ENCODE measurements at places on chromosomes 3 and 15.

DNA sequence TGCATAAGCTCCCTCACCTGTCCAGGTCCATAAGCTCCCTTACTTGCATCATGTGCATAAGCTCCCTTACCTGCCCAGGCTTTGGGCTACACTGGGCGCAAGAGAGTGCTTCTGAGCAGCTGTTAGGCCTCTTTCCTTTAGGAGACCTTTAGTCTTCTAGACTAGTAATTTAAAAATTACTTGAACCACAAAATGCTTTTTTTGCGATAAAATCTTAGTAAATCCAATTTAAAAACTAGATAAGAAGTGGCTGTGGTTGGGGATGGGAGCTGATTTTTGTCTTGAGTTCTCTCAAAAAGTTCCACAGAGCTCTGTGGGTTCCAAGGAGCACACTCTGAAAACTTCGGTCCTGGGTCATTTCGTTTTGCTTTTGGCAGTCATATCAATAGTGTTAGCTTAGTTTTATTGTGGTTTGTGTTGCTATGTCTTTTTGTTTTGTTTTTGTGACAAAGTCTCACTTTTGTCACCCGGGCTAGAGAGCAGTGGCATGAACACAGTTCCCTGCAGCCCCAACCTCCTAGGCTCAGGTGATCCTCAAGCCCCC is 6.7 kb downstream of the CEMIP start:
- DNase-seq, result no peak

DNA sequence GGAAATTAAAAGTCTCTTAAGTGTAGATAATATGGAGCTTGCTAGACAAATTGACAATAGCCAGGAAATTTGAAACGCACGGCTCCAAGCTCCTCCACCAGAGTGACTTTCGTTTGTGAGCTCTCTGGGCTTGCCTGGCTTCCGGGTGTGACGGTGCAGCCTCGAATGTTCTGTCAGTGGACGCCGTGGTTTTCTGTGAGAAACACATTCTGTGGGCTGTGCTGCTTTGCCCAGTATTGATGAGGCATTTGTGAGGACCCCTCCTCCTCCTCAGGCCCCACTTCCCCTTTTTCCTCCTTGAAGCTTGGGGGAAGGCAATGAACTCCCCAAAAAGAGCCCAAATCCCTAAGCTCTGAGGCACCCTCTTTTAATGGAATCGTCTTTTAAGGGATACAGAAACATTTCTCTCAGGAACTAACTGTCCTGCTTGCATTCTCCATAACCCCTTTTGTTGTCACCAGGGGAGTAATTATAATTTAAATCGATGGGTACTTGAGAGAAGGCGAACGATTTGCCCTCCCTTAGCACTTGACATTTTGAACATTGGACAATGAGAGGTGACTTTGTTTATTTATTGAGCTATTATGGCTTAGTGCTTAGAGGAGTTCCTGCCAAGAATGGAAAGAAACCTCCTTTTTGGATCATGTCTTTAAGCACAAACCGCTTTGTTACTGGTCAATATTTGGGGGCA is 40.8 kb downstream of the POLR2M start:
- DNase-seq, result peak; percentile 2

- DNase-seq, result no peak
Measured at GRCh38 chr3:23949784-23950183, 4.7 kb downstream of the NR1D2 start.

GRCh38 chr3:128394033-128394432 is 72.7 kb downstream of the DNAJB8 start:
- no peak for DNase-seq

GRCh38 chr3:157271283-157271882 is 111.4 kb upstream of the CCNL1 start:
- DNase-seq, result no peak

GRCh38 chr3:64687781-64688604 is at the start of gene ADAMTS9:
Gene ADAMTS9 (minus strand): TSS chr3:64688000. CDS start chr3:64687657, 343 bp downstream.
- no peak for DNase-seq

DNA sequence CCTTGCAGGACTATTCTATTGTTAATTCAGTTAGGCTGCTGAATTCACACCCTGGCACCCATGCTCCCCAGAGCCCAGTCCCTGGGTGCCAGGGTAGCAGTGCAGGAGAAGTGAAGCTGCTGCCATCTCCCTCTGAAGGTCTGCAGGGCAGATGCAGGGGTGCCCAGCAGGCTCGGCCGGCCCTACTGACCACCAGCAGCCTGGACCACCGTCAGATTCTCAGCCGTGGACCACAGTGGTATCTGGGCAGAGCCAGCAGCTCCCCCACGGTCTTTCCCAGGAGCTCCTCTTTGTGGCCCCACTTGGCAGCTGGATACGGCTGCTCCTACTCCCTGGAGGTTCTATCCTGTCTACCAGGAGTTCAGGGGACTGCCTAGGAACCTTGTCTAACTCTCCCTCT is 46.8 kb downstream of the ALDH1L1 start:
- no peak for DNase-seq

DNA sequence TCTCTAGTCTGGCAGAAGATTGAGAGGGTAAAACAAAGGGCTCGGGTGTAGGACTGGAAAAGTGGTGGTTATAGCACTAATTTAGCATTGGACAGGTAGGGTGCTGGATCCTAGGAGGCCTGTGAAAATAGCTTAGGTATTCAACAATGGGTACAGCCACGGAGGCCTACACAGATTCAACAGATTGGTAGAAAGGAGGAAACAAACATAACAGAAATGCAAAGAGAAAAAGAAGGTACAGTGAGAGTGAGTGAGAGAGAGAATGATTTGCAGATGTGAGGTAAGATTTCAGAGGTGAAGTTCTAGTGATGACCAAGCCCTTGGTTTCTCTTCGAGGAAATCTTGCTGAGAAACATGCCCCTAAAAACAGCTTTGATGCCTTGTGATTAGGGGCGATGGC is 37.9 kb downstream of the ADIPOQ start:
- no peak for DNase-seq

DNA sequence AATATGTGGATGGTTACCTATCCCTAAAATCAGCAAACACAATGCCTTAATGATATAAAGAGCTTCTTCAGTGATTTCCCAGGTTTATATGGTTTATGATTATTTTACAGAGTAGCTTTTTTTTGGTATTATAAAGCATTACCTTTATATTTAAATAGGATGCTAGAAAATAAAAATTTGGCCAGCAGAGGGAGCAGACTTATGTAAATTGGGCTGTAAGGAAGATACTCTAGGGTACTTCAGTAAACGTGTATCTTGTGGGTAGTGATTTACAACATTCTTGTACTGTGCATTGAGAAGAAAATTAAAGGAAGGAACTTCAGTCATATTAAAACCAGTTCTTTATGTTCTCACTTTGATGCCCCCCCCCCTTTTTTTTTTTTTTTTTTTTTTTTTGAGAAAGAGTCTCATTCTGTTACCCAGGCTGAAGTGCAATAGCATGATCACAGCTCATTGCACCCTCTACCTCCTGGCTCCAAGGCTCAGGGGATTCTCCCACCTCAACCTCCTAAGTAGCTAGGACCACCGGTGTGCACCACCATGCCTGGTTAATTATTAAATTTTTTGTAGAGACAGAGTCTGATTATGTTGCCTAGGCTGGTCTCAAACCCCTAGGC is 167.9 kb downstream of the BBX start:
- no peak for DNase-seq

- no peak for DNase-seq
Measured at GRCh38 chr3:120192159-120192558, 92.9 kb downstream of the GPR156 start.

- DNase-seq, result no peak
Measured at GRCh38 chr3:23539185-23539584, 266.6 kb upstream of the UBE2E1 start.

- DNase-seq, result no peak
Measured at GRCh38 chr3:54698054-54698453, 229.8 kb downstream of the LRTM1 start.

DNA sequence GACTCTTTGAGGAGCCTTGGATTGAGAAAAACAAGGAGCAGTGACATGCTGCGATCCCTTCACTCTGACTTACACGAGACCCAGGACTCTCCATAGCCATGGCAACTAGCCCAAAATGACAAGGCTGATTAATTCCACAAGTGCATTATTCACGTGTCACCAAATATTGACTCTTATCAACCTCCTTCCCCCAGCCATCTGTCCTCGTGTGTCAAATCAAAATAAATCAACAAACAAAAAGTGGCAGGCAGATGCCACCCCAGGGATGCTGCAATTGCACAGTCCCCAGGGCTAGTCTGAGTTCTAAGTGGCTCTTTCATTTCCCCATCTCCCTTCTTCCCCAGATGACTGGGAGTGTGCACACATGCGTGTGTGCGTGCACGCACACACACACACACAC is 104.9 kb downstream of the AQP9 start:
- DNase-seq, result no peak

DNA sequence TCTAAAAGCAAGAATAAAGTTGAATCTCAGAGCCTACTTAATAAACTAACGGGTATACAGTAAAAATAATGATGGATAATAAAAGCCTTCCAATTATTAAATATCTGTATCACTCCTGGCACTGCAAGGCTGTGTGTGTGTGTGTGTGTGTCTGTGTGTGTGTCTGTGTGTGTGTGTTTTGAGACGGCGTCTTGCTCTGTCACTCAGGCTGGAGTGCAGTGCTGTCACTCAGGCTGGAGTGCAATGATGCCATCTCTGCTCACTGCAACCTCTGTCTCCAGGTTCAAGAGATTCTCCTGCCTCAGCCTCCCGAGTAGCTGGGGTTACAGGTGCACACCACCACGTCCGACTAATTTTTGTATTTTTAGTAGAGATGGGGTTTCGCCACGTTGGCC is 62.5 kb downstream of the TBL1XR1 start:
- DNase-seq, result no peak

GRCh38 chr3:9110802-9111201 is 138.6 kb downstream of the SRGAP3 start:
- DNase-seq, result no peak

DNA sequence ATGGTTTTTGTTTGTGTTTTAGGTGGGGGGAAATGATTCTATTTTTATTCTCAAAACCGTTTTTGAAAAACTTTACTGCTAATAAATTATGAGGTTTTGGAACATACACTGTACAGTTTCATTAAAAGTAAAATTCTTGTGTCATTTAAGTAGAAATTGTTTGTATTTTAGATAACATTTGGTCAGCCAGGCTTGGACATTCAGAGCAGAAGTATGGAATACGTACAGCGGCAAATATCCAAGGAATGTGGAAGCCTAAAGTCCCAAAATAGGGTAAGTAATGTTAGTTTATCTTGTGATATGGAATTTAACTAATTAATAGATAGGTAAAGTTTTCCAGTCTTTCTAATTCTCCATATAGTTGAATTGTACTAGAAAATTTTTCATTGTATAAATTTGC is 96.6 kb downstream of the SPRED1 start:
- DNase-seq, result no peak

GRCh38 chr3:13770170-13771169 is 109.4 kb downstream of the WNT7A start:
- DNase-seq, result no peak

GRCh38 chr15:70289191-70289955 is 191.7 kb upstream of the TLE3 start:
- no peak for DNase-seq

GRCh38 chr3:182650568-182651128 is 142.7 kb upstream of the ATP11B start:
- DNase-seq, result no peak

- no peak for DNase-seq
Measured at GRCh38 chr15:69715210-69715609, 262.6 kb downstream of the RPLP1 start.

GRCh38 chr3:163939926-163940325 is 1138.4 kb downstream of the SI start:
- DNase-seq, result no peak

DNA sequence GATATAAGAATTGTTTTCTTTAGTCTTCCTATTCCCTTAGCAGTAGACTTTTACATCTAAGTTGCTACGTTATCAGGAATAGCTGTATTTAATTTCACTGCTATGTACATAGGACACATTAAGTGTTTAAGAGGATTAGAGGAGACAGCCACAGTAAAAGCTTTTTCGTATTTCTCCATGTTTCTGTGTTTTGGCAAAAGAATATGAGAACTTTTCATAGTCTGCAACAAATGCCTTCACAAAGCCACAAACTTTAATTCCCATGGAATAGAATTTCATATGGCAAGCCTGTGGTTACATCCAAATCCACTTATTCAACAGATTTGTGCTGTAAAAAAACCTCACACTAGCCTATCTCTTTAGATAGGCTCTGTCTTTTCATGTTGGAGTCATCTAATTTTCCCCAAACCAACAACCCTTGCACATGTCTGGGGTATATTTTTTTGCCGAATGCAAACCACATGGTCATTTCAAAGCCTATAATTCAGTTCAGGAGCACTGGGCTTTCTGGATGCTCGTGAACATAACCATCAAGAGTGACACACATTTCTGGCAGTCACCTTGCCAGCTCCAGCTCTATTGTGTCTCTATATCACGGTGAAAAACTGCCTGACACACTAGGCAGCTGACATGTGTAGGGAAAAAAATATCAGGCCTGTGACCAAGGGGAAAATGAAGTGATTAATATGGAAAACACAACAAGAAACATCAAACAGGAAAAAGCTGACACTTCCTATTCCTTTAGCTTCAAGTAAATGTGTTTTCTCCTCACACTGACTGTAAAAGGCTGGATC is 19.2 kb downstream of the PLD1 start:
- no peak for DNase-seq

DNA sequence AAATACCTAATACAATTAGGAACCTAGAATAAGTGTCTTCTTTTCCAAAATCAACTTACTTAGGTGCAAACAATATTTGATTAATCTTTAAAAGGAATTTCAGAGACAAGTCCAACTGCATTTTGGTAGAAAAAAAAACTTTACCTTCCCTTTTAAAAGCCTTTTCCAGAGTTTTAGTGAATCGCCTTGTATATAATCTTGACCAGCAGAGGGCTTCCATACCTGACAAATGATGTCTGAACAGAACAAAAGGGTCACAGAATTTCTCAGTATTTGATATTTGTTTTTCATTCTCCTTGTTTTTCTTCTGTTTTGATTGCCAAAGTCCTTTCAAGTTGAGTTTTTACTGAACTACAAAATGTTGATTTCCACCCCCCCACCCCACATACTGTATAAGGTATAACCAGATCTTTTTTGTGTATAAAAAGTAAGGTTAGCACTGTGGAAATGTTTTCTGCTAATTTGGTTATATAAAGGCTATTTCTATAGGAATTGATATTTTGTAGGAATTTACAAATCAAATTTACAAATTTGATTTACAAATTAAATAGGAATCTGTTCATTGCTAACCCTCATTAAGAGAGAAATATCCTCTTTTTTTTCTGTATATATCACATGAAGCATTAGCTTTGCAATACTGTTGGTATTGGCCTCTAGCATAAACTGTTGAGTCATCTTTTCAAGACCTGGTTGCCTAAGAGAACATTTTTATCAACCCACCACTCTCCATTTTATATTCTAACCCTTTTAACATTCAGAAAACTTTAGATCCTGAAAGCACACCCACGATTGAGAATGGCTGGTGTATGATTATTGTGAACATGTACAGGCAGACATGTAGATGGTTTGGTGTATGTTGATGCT is 464.1 kb upstream of the RARB start:
- no peak for DNase-seq

GRCh38 chr3:149363053-149363452 is 14.4 kb downstream of the TM4SF1 start:
- no peak for DNase-seq

- no peak for DNase-seq
Measured at GRCh38 chr3:85560088-85560785, 601.4 kb downstream of the CADM2 start.

GRCh38 chr15:72230197-72231065 is 559 bp downstream of the PKM start:
- DNase-seq, result peak; percentile 91

All from HL-60 (cell line).